ENCODE measurements at places on chromosomes 12 and 14. TPM values are rescaled to one million over a fixed set of nuclear protein-coding genes. Genes with fewer than 3 reads are reported as not detected.

DNA sequence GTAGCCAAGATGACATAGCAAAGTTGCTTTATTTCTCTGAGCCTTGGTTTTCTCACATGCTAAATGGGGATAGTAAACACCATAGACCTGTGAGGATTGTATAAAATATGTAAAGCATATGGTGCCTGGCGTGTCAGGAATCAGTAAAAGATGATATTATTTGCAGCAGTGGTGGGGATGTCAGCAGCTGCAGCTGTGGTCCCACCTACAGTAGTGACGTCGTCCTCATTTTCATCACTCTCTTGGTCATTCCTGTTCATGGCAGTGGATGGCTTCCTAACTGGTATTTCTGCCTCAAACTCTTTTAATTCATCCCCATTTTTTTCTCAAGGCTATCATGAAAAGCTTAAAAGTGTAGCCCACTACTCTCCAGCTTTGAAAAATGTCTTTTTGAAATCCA lies 12.1 kb downstream of the BMAL2 start:
- DNase-seq = no peak

- no peak for DNase-seq
These were observed 47.8 kb upstream of the MYF6 start for GRCh38 chr12:80659512-80660063.

GRCh38 chr14:100408350-100409002 lies 85.3 kb downstream of the SLC25A47 start:
- no peak for DNase-seq

DNA sequence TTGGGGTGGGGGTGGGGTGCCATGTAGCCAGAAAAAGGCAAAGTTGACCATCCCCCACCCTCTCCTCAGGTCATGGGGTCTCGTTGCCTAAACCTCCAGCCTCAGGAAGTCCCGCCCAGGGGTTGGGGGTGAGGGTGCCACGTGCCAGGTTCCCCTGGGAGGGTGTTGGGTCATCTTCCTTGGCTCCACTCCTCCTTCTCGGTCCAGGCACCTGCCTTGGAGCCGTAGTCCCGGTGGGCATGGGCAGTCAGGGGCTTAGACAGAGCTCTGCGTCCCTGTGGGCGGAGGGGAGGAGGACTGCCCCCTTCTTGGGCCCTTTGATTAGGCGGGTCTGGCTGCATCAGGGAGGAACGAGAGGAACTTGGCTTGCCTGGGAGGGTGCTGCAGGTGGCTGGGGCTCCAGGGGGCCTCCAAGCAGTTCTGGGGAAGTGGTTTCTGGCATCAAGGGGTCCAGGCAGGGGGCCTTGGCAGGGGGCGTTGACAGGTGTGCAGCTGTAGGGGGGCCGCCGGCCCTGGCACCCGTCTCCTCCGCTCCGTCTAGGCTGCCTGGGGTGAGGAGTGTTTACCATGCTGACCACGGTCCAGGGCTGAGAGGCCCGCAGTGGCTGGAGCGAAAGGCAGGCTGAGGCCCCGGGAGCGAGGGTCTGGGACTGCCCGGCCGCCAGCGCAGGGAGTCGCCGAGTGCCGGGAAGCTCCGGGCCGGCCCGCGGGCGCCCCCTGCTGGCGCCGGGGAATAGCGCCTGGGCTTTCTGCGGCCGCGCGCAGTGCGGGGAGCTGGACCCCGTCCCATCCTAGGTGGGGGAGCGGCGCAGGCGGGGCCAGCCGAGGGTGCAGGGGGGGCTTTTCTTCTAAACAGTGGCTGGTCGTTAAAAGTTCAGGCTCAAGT lies 7.9 kb downstream of the SETD1B start:
- DNase-seq = peak; percentile 74

The COPZ1 gene
- 149 TPM for polyA plus RNA-seq

The SOS2 gene
- polyA plus RNA-seq = 17.3 TPM

The SPPL3 gene
- polyA plus RNA-seq = 44.5 TPM
